ENCODE measurements at places on chromosomes 1 and 21. TPM values are rescaled to one million over a fixed set of nuclear protein-coding genes. Genes with fewer than 3 reads are reported as not detected.
A peak's percentile ranks its signal among the peaks of the same experiment; 100 is the strongest.

AADACL4 gene
- polyA plus RNA-seq = 0.21 TPM

TYW3 gene
- polyA plus RNA-seq = 15.3 TPM

TAGLN2 gene
- 745 TPM for polyA plus RNA-seq

KIF14 gene
- 2.1 TPM for polyA plus RNA-seq

SH2D5 gene
- polyA plus RNA-seq = 1.6 TPM

CBR3 gene
- polyA plus RNA-seq = 13.5 TPM

HRNR gene
- not detected for polyA plus RNA-seq

TRIM17 gene
- polyA plus RNA-seq = 0.33 TPM

GPR157 gene
- 1.9 TPM for polyA plus RNA-seq

C1orf210 gene
- not detected for polyA plus RNA-seq

- peak; percentile 96 for DNase-seq
These were observed 3.4 kb upstream of the PLEKHM2 start for GRCh38 chr1:15680561-15681348.

GRCh38 chr1:85378534-85378933 is 86.4 kb downstream of the DDAH1 start:
- DNase-seq = no peak

DNA sequence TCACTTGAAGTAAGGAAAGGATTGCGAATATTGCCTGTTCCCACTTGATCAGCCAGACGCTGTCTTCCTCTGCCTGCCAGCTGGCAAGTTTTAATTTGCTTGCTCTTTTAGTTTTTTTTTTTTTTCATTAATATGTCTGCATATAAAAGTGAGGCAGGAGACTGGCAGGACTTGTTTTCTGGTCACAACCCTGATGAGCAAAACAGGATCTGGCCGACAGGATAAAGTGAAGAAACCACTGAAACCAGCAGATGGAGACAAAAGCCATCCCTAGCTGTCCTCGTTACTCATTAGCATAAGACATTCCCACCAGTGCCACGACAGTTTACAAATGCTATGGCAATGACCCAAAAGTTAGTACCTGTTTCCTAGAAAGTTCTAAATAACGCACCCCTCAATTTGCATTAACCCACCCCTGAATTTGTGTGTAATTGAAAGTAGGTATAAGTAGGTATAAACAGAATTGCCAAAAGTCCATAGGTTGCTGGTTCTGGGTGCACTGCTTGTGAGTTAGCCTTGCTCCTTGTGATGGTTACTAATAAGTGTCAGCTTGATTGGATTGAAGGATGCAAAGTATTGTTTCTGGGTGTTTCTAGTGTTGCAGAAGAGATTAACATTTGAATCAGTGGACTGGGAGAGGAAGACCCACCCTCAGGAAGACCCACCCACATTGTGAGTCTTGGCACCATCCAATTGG is 60.8 kb downstream of the ZNF684 start:
- no peak for DNase-seq

GRCh38 chr1:94698356-94698755 is 121.8 kb upstream of the SLC44A3 start:
- DNase-seq = no peak

DNA sequence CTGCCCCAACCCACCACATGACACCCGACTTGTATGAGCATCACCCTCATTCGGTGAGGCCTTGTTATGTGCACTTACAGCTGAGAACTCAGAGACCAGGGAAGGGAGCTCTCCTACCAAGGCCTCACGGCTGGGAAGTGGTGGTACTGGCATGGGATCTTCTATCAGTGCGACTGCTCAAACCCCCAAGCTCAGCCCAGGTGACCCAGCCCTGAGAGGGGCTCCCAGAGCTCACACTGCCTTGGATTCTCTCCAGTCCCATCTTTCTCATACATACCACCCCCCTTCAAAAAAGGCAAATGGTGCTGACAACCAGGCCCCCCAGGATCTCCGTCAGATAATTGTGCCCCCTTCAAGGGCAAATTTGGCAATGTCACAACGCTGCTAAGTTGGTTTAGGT is 777 bp upstream of the PLA2G2F start:
- DNase-seq = no peak

DNA sequence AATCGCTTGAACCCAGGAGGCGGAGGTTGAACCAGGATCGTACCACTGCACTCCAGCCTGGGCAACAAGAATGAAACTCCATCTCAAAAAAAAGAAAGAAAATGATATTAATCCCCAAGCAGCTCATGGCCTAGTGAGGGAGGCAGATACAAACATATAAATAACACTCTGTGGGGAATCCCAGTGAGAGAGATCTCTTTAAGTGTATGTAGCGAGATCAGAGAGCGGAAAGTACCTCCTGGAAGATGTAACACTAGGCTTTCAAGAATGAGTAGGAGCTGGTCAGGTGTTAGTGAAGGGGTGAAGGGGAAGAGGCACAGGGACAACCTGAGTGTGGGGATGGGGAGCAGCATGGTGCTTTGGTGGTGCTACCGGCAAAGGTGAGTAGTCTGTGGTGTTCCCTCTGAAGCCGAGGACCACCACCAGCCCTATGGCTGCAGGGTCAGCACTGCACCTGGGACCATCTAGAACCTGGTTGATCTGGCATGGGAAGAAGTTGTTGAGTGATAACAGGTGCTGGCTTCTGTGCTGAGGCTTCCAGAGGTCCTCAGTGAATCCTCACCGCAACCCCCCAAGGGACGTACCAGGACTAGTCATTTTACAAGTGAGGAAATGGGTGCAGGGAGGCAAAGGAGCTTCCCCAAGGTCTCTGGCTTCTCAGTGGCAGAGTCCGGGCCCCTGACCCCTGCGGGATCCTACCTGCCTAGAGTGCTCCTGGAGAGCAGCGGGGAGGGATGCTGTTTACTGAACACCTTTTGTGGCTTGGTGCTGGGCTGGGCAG is 367.6 kb upstream of the VAMP3 start:
- DNase-seq = no peak

DNA sequence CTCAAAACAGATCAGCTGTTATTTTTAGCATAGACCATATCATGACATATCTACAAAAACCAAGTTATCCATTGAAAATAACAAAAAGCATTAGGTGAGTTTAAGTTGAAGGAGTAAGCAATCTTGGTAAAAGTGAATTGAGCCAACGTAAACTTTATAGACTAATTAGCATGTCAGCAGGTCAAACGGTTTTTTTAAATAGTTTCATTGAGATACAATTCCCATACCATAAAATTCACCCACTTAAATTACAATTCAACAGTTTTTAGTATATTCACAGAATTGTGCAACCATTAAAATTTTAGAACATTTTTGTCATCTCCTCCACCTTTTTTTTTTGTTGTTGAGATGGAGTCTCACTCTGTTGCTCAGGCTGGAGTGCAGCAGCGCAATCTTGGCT is 92.1 kb downstream of the TGFBR3 start:
- DNase-seq = no peak

DNA sequence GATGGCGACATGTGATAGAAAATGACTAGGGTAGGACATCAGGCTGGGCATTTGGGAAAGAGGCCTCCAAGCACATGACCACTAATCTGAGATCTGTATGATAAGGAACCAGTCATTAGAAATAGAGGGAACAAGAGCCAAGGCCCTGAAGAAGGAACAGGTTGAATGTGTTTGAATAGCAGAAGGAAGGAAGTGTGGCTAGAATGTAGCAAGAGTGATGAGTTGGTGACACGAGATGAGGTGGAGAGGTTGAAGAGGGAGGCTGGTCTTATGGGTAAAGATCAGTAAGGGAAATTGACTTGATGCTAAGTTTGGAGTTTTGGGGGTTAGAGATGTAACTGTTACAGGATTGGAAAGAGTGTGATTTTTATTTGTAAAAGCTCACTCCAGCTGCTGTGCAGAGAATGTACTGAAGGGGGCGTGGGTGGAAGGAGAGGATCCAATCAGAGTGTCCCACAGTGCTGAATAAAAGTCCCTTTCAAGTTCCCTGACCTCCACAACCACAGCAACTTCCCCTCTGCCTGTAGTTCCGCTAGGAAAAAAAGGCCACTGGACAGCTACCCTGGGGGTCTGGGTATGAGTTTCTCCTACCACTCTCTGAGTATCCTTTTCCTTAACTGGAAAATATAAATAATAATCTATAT is 295.0 kb downstream of the OMA1 start:
- DNase-seq = no peak

- no peak for DNase-seq
These were observed 160.2 kb downstream of the NTMT2 start for GRCh38 chr1:170305777-170306512.

GRCh38 chr1:150967936-150968335 is 6.7 kb downstream of the CERS2 start:
- no peak for DNase-seq

DNA sequence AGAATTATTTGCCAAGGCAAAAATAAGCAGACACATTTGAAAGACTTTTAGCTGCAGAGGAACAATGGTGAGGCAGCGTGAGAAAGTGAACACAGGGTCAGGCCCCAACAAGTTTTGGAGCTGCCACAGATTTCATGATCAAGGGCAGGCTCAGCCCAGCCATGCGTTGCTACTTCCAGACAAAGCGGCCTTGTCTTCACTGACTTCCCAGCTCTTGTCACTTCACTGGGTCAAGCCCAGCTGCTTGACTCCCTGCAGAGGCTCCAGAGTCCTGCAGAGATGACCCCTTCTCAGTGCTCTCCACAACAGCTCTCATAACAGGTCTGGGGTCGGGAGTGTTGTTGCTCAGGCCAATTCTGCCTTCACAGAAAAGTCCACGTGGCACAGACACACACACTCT is 35.8 kb downstream of the HHAT start:
- DNase-seq = no peak

DNA sequence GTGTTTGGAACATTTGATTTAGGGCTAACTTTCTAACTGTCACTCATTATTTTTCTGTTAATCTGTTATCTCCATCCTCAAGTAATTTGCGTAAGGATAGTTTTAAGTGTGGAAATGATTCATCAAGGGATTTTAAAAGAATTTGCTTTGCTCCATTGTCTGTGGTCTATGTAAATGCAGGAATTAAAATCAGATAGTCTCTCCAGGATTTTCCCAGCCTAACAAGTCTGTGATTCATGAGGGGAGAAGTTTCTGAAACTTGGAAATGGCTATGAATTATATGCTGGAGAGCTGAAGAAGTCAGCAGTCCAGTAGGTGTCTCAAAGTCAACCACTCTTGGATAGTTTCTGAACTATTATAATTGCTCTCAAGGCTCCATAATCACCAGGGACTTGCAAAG is 264.5 kb downstream of the MRPL39 start:
- DNase-seq = peak; percentile 34

GRCh38 chr1:196207612-196208217 is 400.5 kb downstream of the KCNT2 start:
- DNase-seq = no peak

- no peak for DNase-seq
These were observed 12.0 kb upstream of the ACTL8 start for GRCh38 chr1:17743008-17743647.

DNA sequence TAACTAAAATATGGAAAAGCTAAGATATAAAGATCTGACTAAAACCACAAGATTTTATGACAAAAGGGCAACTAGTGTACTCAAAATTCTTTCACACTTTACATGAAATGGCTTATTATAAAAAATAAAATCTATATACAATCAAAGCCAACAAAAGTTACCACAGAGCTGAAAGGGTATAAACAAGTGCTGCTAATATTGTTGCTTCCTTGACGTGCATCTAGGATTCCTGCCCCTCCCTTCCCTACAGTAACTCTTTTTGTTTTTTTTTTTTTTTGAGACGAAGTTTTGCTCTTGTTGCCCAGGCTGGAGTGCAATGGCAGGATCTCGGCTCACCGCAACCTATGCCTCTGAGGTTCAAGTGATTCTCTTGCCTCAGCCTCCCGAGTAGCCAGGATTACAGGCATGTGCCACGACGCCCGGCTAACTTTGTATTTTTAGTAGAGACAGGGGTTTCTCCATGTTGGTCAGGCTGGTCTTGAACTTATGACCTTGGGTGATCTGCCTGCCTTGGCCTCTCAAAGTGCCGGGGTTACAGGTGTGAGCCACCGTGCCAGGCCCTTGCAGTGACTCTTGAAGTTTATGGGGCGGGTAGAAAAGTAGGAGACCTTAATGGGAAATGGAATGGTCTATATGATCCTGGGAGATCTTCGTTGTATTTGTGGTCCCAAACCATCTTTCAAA is 4.5 kb downstream of the SRSF4 start:
- no peak for DNase-seq

DNA sequence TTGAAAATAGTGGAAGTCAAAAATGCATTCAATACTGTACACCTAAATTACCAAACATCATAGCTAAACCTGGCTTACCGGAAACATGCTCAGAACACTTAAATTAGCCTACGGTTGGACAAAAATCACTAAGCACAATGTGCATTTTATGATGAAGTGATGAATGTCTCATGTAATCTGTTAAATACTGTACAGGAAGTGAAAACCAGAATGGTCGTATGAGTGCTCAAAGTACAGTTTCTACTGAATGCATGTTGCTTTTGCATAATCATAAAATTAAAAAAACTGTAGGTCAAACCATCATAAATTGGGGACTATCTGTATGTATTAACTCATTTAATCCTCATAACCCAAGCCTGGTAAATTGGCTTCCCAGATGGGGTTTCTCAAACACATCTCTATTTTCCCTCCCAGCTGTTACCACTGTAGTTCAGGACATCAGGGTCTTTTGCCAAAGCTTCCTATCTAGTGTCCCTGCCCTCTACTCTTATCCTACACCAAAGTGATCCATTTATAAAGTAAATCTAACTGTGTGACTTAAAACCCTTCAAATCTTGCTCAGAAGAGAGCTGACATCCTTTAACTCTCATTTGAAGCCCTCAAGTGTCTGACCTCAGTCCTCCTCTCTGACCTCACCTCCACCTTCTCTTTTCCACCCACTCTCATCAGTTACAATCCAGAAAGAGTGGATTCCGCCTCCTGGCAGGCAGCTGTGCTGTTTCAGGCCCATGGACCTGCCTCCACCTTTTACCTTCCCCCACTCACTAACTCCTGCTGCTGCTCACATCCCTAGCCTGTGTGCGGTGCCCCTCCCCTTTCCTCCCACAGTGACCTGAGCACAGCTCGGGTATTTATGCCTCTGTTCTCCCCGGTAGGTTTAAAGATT is 356.4 kb upstream of the ST6GALNAC5 start:
- DNase-seq = no peak

GRCh38 chr1:10857687-10858086 is 61.2 kb upstream of the CASZ1 start:
- no peak for DNase-seq

GRCh38 chr1:196680107-196680506 is 28.3 kb downstream of the CFH start:
- DNase-seq = no peak

DNA sequence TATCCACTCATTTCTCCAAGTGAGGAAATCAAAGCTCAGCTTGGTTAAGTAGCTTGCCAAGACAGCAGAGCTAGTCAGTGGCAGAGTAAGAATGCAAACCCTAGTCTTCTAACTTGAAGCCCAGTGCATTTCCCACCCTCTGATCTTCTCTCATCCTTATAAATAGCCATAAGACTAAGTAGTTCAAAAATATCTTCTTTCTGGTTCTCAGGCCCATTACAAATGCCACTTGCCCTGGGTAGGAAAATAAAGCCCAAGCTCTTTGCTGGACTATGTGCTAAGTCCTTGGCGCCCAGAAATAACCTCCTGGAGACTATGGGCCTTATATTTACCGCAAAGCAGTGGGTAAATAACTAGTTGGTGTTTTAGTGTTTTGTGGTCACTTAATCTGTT is 505.8 kb downstream of the PLPP3 start:
- DNase-seq = no peak

Data from BJ (cell line).